ENCODE measurements at places on chromosomes 12 and 14. TPM values are rescaled to one million over a fixed set of nuclear protein-coding genes. Genes with fewer than 3 reads are reported as not detected.

EIF2S3B gene
- 6.7 TPM for total RNA-seq

MMP17 gene
- total RNA-seq, result 0.46 TPM

TEX52 gene
- total RNA-seq, result not detected

FAR2 gene
- total RNA-seq, result 2.5 TPM

NID2 gene
- total RNA-seq, result 0.14 TPM

PAWR gene
- total RNA-seq, result 7.3 TPM

MSI1 gene
- total RNA-seq, result 0.25 TPM

ADCY4 gene
- total RNA-seq, result 0.53 TPM

CLEC9A gene
- not detected for total RNA-seq

CD163L1 gene
- not detected for total RNA-seq

DHRS1 gene
- 4.2 TPM for total RNA-seq

PRB3 gene
- total RNA-seq, result not detected

KRT82 gene
- not detected for total RNA-seq

TNS2 gene
- total RNA-seq, result 2.1 TPM
